ENCODE measurements at places on chromosomes 3 and 15. TPM values are rescaled to one million over a fixed set of nuclear protein-coding genes. Genes with fewer than 3 reads are reported as not detected.

GRCh38 chr3:145628211-145628610, 532.8 kb downstream of the PLOD2 start:
- H3K27ac ChIP-seq = no peak overlapping the region
- H3K36me3 ChIP-seq = no peaks in the 10 kb centered on the region
- DNase-seq = no peak
- H3K4me1 ChIP-seq = no peaks in the 10 kb centered on the region

GRCh38 chr15:40789999-40790398, 16.9 kb upstream of the ZFYVE19 start:
- peaks cover 7% of the 10 kb centered on the region for H3K36me3 ChIP-seq
- no peak overlapping the region for H3K4me3 ChIP-seq
- peaks cover 9% of the 10 kb centered on the region for H3K4me1 ChIP-seq
- H3K27me3 ChIP-seq = no peaks in the 10 kb centered on the region

DNA sequence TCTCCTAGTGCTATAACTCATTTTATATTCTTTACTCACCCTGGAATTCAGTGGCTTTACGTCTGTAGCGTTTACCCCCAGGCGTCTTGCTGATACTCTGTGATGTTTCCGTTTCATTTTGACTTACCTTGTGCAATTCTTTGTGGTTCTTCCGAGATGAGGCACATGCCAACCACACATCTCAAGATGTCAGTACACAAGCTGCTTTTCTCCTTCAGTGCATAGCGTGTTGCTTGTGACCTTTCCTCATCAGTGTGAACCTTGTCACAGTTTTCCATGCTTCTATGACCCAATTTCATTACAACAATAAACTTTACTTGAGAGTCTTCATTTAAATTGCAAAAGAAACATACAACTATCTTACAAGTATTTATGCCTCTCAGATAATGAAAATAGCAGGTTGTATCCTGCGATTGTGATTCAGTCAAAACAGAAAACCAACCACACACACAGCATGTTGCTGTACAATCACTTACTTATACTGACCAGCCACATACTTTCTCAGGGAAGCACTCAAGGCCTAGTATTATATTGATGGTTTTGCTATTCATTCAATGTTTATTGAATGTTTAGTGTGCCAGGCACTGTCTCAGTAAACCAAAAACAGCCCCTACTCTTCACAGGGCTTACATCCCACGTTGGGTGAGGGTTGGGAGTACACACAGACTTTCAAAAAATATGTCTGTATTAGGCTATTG, 4.6 kb upstream of the TBL1XR1 start:
- no peak overlapping the region for H3K4me3 ChIP-seq
- peaks cover 19% of the 10 kb centered on the region for H3K4me1 ChIP-seq
- no peaks in the 10 kb centered on the region for H3K27me3 ChIP-seq
- H3K27ac ChIP-seq = peak overlapping the region; percentile 54

GRCh38 chr3:58989163-58989562, 60.7 kb downstream of the CFAP20DC start:
- H3K36me3 ChIP-seq = no peaks in the 10 kb centered on the region
- H3K4me1 ChIP-seq = no peaks in the 10 kb centered on the region
- H3K27ac ChIP-seq = no peak overlapping the region
- no peak overlapping the region for H3K4me3 ChIP-seq
- DNase-seq = no peak

DNA sequence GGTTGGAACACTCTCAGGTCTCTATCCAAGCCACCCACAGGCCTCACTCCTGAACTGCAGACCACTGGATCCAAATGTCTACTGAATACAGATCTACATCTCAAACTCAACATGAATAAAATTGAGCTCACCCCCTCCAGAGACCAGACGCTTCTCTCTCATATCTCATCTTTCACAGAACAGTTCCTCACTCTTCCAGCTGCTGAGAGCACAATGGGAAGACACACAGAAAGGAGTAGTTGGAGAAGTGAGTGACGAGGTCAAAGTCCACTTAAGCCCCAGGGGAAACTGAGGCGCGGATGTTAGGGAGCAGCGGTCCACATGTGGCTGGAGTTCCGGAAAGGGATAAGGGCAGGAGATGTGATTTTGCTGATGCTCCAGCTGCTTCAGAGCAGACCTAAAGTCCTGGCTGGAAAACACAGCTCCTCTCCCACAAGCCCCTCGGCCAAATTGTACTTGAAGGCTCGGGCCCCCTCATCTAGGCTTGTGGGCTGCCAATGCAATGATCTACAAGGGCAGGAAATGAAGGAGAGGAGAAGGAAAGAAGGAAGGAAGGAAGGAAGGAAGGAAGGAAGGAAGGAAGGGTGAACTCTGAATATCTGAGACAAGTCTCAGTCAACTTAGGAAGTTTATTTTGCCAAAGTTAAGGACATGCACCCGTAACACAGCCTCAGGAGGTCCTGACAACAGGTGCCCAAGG, 211.2 kb upstream of the TLE3 start:
- H3K27ac ChIP-seq = no peak overlapping the region
- H3K4me3 ChIP-seq = no peak overlapping the region
- no peaks in the 10 kb centered on the region for H3K36me3 ChIP-seq
- H3K27me3 ChIP-seq = no peaks in the 10 kb centered on the region
- peaks cover 6% of the 10 kb centered on the region for H3K4me1 ChIP-seq
- DNase-seq = no peak

- no peak overlapping the region for H3K4me3 ChIP-seq
- no peaks in the 10 kb centered on the region for H3K27me3 ChIP-seq
- no peaks in the 10 kb centered on the region for H3K4me1 ChIP-seq
- DNase-seq = no peak
- no peaks in the 10 kb centered on the region for H3K36me3 ChIP-seq
- H3K27ac ChIP-seq = no peak overlapping the region
Measured at GRCh38 chr3:134389865-134390264, 15.6 kb upstream of the AMOTL2 start.

NR1I2 gene
- 0.90 TPM for total RNA-seq

DNAH12 gene
- 0.19 TPM for total RNA-seq

FGF7 gene
- total RNA-seq = 0.05 TPM

PLSCR5 gene
- total RNA-seq = not detected

LRRC2 gene
- total RNA-seq = not detected

CD200R1 gene
- 0.90 TPM for total RNA-seq
